ENCODE measurements at places on chromosomes 16 and 17.

DNA sequence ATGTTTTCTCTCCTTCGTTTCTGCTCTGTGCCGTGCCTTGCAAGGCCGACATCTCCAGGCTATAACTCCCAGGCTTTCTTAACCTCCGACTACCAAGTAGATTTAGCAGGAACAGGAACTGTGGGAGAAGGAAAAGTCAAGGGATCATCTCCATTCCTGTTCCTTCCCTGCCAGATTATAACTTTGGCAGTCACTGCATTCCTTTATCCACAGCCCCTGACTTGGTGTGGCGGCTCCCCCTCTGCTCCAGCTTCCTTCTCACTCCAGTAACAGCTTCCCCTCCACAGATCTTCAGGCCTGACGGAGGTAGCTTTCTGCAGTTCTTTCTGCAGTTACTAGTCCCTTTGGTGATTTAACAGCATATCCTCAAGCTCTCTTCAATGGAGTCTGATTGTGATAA is 234.6 kb upstream of the MON1B start:
- DNase-seq, result no peak

GRCh38 chr17:2704031-2704889 is 7.3 kb downstream of the CLUH start:
- no peak for DNase-seq

- no peak for DNase-seq
Observed at GRCh38 chr17:76565728-76566612, 19.7 kb downstream of the ST6GALNAC2 start.

- no peak for DNase-seq
Observed at GRCh38 chr16:79288066-79288465, 312.5 kb downstream of the MAF start.

- DNase-seq, result no peak
Observed at GRCh38 chr16:55876854-55877253, 1.7 kb upstream of the CES5A start.

DNA sequence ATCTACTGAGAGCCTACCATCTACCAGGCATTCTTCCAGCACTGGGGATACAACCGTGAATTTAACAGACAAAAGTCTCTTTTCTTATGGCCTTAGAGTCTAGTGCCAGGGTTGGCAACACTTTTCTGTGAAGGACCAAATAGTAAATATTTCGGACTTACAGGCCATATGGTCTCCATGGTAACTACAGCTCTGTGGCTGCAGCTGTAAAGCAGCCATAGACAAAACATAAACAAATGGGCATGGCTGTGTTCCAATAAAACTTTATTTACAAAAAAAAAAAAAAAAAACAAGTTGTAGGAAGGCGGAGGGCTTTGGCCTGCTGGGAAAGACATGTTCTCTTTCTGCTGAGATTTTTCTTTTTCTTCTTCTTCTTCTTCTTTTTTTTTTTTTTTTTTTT is 98.7 kb downstream of the ABCC12 start:
- DNase-seq, result no peak

- DNase-seq, result no peak
Observed at GRCh38 chr17:28992625-28993600, 12.9 kb downstream of the SEZ6 start.

- no peak for DNase-seq
Observed at GRCh38 chr16:25219070-25219737, 2.5 kb downstream of the AQP8 start.

DNA sequence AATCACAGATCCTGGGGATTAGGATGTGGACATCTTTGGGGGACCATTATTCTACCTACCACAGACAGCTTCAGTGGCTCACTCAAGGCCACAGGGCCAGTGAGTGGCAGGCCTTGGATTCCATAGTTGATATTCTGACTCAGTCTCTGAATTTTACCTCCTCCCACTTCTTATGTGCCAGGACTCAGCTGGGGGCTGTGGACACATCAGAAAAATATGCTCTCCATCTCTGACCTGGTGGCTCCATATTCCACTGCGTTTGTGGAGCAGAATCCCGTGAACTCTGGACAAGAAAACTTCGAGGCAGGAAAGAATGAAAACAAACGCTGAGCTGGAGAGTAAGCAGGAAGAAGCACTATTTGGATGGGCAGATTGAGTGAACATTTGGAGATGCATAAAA is 301.8 kb upstream of the MAF start:
- DNase-seq, result no peak

DNA sequence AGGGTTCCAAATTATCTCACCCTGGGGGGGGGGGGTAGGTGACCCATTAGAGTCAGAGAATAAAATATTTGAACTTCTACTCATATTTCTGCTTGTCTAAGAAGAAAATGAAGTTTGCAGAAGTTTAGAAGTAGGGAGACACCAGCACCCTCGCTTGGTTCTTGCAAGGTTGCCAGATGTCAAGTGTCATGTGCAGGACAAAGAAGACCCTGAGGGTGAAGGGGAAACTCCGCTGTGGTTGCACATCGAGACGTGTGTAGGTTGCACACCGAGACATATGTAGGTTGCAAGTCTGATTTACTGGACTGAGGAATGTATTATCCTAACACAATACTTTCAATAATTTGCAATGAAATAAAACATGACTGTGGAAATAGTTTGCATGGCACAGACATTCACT is 42.4 kb upstream of the IRF8 start:
- DNase-seq, result no peak

DNA sequence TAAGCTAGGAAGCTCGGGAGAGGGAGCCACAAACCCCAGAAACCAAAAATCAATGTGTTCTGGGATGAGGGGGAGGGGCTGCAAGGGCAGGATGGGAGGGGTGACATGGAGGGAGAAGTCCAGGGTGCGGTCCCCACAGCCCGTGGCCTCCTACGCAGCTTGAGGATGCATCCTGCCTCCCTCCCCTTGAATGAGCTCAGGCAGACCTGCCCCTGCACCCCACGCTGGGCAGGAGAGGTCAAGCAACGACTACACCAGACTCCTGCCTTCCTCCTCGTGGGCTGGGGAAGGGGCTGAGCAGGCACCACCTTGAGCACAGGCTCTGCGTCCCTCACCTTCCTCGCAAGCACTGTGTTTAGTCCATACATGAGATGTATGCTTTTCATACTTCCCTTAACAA is 3.9 kb downstream of the ANKRD13B start:
- DNase-seq, result no peak

GRCh38 chr17:50037321-50038107 is 18.4 kb upstream of the ITGA3 start:
- DNase-seq, result no peak

GRCh38 chr16:7115898-7116297 is 216.7 kb upstream of the RBFOX1 start:
- no peak for DNase-seq

- DNase-seq, result no peak
Observed at GRCh38 chr16:57721356-57722209, 14.0 kb upstream of the KATNB1 start.

- no peak for DNase-seq
Observed at GRCh38 chr17:66397486-66397885, 95.1 kb downstream of the PRKCA start.

DNA sequence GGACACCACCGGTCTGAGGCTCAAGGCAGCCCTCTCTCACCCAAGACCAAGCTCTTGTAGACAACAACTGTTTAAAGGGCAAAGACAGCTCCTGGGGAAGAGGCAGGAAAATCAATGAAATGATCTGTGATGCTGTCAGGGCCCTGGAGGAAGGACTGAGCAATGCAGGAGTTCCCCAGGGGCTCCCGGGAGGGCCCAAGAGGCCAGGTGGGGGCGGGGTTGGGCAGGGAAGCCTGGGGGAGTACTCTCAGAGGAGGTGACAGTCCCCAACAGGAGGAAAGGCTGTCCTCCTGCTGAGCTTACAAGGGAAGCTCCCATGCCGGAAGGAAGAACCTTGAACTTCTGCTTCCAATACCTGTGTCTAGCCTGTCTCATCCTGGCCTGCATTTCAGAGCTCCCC is 8.3 kb upstream of the NOS2 start:
- no peak for DNase-seq

- DNase-seq, result no peak
Observed at GRCh38 chr17:34408439-34408838, 45.4 kb upstream of the CCL1 start.

DNA sequence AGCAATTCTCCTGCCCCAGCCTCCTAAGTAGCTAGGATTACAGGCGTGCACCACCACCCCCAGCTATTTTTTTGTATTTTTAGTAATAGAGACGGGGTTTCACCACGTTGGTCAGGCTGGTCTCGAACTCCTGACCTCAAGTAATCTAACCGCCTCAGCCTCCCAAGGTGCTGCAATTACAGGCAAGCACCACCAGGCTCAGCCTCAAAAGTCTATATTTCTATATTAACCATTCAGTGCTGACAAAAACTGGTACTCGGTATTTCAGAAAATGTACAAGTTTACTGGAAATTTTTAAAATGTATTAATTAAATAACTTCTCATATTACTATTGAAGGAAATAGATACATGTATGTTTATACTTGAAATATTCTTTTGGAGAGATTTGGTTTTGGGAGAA is 1.4 kb upstream of the HEXD start:
- DNase-seq, result no peak

- DNase-seq, result no peak
Observed at GRCh38 chr16:24174504-24174903, 81.6 kb upstream of the CACNG3 start.

DNA sequence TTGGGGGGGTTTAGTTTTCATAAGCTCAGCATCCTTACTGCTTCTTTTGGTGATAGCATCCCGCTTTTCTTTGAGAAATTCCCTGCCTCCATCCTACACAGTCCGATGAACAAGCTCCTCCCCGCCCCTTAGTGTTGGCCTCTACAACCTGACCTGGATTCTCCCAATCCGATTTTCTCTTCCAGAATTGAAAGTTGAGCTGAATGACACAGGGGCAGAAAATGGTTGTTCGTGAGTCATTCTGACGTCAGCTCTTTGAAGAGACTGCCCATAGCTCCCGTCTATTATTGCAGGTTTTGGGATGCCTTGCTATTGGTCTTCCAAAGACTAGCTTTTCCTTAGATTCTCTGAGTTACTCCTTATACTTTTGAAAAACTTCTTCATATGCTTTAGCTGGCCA is 279.7 kb downstream of the SLC39A11 start:
- DNase-seq, result no peak

DNA sequence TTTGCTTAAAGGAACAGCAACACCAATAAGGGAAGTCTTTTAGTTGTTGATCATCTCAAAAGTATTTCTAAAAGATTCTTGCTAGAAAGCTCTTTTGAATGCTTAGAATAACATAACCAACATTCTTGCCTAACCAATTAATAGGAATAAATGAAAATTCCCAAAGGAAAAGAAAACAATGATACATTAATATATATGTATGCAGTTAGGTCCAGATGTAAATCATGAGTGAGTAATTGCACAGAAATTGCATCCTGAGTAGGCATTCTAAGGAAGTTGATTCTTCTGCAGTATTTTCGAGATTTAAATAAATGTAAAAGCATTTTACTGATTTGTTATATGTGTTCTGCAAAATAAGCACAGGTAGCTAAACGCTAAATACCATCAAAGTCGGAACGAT is 22.1 kb downstream of the COX10 start:
- DNase-seq, result no peak

- no peak for DNase-seq
Observed at GRCh38 chr16:55264949-55265348, 59.1 kb upstream of the IRX6 start.

- no peak for DNase-seq
Observed at GRCh38 chr17:42514867-42515266, 21.2 kb upstream of the NAGLU start.

DNA sequence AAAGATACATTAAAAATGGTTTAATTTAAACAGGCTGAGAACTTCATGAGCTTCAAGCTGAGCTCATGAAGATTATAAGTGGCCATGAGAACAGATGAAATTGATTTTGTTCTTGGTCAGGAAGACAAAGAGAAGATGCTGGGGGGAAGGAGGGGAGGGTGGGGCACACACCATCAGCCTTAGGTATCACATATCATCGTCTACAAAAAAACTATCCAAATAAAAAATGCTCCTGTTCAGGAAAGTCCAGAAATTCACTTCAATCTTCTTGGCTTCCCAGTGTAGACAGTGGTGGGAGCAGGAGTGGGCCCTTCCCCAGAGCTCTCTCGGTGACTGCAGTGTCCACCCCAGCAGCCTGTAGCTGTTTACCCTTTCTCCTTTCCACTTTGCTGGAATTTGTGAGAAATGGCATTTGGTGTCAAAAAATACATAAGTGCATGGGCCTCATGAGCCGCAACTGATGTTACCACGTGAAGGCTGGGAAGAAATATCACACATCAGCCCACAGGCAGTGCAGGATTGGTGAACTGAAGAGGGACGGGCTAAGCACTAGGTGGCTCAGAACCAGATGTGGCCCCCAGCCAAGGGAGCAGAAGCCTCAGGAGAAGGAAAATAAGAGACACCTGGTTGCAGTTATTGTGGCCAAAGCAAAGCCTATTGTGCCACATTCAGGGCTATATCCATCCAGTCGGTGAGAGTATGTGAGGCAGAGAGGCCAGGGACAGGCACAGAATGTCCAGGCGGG is 6.1 kb downstream of the KRT37 start:
- no peak for DNase-seq

DNA sequence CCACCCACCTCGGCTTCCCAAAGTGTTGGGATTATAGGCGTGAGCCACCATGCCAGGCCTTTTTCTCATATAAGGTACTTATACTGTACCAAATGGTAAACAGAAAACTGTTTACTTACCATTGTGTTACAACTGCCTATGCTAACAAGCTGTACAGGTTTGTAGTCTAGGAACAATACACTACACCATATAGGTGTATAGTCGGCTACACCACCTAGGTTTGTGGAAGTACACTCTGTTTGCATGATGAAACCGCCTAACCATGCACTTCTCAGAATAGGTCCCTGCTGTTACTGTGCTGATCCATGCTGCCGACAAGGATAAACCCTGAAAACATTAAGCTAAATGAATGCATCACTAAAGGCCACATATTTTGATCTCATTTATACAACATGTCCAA is 18.9 kb downstream of the DNAJA2 start:
- no peak for DNase-seq

GRCh38 chr17:80559825-80560251 is 15.2 kb downstream of the RPTOR start:
- DNase-seq, result no peak

GRCh38 chr17:65794572-65794971 is 233.1 kb upstream of the AXIN2 start:
- no peak for DNase-seq

- no peak for DNase-seq
Observed at GRCh38 chr17:9146064-9146463, 124.8 kb downstream of the NTN1 start.

GRCh38 chr16:11049396-11050059 is 105.2 kb downstream of the CLEC16A start:
- no peak for DNase-seq

DNA sequence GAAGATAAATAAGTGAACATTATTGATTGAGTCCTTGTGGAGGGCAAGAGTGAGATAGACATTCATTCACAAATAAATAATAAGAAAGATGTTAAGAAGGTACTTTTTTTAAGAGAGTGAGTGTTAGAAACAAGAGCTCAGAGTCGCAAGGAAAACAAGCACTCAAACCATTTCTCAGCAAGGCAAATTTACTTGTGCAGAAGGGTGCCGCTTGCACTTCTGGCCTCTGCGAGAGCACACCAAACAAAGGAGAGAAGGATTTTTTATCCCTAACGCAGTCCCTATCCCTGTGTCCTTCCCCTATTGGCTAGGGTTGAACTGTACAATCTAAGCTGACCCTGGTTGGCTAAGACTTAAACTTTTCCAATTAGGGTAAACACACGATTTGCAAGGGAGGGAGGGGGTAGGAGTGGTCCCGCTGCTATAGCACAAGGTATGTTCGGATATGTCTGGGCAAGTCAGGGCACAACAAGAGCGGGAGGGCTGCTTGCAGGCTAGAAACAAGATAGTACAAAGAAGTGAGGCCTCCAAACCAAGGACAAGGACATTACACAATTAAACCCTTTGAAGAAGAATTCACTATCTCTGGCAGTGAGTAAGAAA is 156.2 kb downstream of the PPM1E start:
- DNase-seq, result no peak

- no peak for DNase-seq
Observed at GRCh38 chr17:75604034-75604695, 16.6 kb downstream of the MYO15B start.
